ENCODE measurements at places on chromosomes 7 and 10. TPM values are rescaled to one million over a fixed set of nuclear protein-coding genes. Genes with fewer than 3 reads are reported as not detected.

- DNase-seq: no peak
Measured at GRCh38 chr10:1171586-1171985, 115.4 kb downstream of the WDR37 start.

- no peak for DNase-seq
Measured at GRCh38 chr7:122833888-122834570, 52.2 kb downstream of the CADPS2 start.

DNA sequence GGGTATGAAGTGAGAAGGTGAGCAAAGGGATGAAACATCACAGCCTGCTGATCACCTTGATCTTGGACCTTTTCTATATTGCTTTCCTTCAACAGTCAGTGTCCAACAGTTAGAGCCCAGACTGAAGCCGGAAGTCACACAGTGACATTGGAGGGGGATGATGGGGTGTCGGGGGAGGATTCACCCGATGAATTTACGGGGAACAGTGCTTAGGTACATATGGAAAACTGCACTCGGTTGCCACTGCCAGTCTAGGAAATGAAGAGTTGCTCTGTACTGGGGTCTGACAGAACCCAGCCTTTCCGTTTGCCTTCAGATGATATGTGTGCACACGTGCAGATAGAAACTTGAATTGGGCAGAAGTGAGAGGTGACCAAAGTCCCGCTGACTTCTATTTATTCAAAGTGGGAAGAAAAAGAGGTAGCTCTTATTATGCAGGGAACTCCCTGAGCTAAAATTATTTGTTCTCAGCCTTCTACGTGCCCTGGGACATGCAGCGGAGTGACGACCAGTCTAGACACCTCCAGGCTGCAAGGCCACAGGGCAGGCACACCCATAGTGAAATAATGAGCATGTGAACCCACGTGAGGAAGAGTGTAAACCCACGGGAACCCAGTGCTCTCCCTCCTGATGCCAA lies 107.2 kb upstream of the INHBA start:
- no peak for DNase-seq

EPDR1 gene
- total RNA-seq: not detected

ZNF117 gene
- 1.4 TPM for total RNA-seq

GRCh38 chr7:74718336-74718735 lies 55.5 kb upstream of the NCF1 start:
- DNase-seq: no peak

- DNase-seq: peak; percentile 18
Measured at GRCh38 chr10:96585736-96586418, 935 bp downstream of the TM9SF3 start.

DNA sequence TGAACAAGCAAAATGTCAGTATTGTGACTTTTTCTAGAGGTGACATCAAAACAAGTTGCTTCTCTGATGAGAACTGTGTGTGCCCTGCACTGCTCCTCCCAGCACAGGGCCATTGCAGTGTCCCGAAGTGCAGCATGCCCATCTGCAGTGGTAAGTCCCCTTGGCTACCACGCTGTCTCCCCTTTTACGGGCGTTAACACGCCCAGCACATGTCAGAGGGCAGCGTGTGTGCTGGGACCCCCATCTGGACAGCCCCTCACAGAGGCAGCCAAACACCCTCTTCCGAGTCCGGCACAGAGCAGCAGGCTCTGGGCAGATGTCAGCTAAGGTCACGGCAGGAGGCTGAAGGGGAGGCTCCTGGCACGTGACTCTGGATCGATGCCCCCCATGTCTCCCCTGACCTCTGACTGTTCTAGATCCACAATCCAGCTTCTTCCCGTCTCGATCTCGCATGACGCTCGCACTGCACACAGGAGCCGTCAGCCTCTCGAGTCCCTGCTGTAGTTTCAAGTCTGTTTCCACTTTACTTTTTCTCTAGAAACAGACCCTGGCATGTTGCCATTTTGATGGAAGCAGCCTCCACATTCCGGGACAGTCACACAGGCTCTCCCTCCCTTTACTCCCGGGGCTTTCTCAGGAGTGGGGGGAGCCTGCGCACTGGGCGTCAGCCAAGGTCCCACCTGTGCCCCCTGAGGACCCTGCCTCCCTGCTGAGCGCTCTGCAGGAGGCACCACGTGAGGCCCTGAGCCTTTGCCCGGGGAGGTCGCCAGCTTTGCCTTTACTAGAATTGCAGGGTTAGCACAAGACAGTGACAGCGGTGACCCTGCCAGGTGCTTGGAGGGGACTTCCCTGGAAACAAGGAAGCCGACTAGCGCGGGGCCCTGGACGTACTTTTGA lies 133.8 kb downstream of the TCERG1L start:
- DNase-seq: no peak

FAM25C gene
- total RNA-seq: not detected

DNA sequence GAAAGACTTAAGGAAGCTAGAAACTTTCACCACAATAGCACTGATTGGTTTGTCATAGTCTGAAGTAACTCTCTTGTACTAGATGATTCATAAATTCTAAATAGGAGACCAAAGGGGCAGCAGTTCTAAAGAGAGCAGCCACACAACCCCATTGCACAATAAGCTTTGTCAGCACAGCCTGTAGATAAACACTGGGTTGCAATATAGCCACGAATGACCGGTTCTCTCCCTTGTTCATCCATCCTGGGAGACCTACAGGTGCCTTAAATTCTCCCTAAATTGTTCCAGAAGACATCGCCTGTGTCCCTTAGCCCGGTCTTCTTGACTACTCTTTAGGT lies 167.0 kb downstream of the SNX13 start:
- DNase-seq: no peak

ACSM6 gene
- not detected for total RNA-seq

TAS2R3 gene
- 0.42 TPM for total RNA-seq

GFRA1 gene
- total RNA-seq: not detected

- DNase-seq: peak; percentile 34
Measured at GRCh38 chr10:12635127-12635541, 285.8 kb downstream of the CAMK1D start.

- DNase-seq: no peak
Measured at GRCh38 chr7:46479680-46480079, 558.6 kb upstream of the IGFBP3 start.

GRCh38 chr10:4280461-4281189 lies 495.6 kb upstream of the KLF6 start:
- DNase-seq: no peak

DNA sequence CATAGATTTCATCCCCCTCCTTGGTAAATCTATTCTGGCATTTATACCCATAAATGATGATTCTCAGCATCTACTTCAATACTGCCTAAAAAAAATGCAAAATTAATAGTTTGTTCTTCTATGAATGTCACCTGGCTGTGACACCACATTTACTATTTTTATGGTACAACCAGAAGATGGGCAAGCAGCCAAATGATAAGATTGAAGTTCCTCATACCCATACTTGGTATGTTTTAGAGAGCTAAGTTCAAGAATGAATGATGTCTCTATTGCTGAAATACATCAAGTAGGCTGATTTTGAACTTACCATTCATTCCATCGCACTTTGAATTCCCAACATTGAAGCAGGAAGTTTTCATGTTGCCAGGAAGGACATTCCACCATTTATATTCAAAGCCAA lies 134.2 kb downstream of the ELAPOR2 start:
- no peak for DNase-seq

DNA sequence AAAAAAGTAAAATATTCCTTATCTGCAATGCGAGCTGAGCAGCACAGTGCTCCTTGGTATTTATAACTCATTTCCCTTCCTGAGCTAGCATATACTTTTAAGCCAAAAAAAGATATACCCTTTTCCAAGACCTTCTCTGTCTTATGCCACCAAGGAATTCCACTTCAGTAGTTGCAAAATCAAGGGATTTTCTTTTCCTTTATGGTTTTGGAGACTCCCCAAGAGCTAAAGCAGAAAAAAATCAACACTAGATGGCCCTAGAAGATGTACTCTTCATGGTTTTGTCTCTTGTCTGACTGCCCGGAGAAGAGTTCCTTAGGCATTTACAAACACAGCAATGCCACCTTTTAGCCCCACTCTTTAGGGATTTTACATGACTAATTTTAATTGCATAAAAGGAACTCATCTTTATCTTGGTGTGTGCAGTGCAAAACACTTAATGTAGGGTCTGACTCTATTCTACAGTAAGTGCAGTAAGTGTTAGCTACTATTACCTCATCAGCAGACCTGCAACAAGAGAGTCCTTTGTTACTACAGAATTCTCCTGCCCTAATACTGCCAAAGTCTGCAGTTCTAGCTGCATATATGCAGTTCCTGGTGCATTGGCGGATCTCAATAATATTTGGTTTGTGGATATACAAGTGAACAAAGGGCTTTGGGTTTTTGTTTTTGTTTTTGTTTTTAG lies 443.3 kb downstream of the GFRA1 start:
- DNase-seq: no peak

LIPN gene
- total RNA-seq: 0.80 TPM
